ENCODE measurements at places on chromosomes 4 and X.

- no peak for DNase-seq
Measured at GRCh38 chr4:2193326-2193725, 48.6 kb downstream of the HAUS3 start.

GRCh38 chr4:186144198-186144945 lies 39.9 kb downstream of the FAM149A start:
- peak; percentile 6 for DNase-seq

GRCh38 chr4:81486502-81486901 lies 14.8 kb upstream of the RASGEF1B start:
- DNase-seq = no peak

GRCh38 chr4:91826186-91826585 lies 477.6 kb upstream of the GRID2 start:
- no peak for DNase-seq

- no peak for DNase-seq
Measured at GRCh38 chrX:54483946-54484345, 12.1 kb downstream of the FGD1 start.

GRCh38 chrX:11543249-11543648 lies 122.5 kb downstream of the ARHGAP6 start:
- no peak for DNase-seq

DNA sequence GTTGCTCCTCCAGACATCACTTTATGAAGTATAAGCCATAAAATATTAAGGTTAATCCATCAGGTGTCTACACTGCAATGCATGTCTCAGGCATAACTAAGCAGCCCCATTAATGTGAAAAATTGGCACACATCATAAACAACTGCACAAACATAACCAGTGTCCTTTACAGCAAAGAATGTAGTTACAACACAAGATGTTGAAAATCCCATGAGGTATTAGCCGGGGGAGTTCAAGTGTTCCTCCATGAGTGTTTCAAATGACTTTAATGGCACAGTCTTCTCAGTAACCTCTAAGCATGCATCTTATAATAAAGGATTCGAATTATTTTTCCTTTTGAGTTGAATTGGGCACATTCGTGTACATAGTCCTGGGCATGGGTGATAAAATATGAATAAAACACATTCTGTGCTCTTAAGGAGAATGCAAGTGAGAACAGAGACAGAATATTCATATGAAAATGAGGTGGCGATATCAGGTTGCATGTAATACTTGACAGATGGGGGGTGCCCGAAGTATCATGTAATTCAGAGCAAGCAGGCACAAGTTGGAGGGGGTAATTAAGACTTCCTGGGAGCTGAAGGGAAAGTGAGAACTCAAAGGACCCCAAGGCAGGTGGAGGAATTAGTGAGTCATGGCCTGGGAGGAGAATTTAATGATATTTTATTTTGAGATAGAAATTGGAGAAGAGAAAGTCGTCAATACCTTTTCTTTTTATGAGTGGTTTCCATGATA lies 18.2 kb upstream of the VCX2 start:
- DNase-seq = no peak

- peak; percentile 78 for DNase-seq
Measured at GRCh38 chr4:169080981-169081380, 70.9 kb upstream of the CBR4 start.

DNA sequence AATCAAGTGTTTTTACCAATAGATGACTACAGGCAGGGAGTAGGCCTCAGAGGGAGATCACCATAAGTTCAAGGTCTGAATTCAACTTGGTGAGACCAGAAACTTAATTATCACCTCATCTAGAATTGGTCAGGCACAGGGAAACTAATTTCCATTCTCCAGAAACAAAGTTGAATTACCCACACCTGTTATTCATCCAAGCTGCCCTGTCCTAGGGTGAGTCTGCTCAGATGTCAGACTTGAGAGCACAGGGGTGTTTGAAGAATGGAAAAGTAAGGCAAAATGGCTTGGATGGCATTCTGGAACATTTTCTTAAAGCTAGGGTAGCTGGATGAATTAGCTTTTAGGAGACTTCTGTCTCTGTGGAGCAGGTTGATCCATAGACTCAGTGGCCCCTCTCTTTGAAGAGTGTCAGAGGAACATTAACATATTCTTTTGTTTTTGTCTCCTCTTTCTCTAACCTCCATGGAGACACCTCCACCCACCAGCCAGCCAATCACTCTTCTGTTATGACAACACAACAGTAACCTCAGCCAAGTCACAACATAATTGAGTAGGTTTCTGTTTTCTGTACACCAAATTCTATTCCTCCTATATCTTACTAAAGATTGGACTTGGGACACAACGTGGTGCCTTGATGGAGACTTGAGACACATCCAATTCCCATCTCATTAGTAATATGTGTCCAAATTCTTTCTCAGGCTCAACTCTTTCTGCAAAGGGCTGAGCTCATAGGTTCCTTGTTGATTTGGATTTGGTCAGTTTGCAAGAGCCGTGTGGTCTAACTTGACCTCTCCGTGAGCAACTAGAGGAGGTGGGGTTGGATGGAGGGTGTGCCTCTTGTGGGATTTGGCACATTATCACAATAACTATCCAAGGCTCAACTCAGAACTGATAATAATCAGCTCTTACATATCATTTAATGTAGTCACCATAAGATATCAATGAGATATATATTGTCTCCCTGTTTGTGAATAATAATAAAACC lies 45.1 kb downstream of the VSIG4 start:
- DNase-seq = no peak

GRCh38 chrX:104669063-104669462 lies 103.1 kb downstream of the IL1RAPL2 start:
- DNase-seq = no peak

- no peak for DNase-seq
Measured at GRCh38 chr4:173293663-173294062, 40.5 kb downstream of the HMGB2 start.

DNA sequence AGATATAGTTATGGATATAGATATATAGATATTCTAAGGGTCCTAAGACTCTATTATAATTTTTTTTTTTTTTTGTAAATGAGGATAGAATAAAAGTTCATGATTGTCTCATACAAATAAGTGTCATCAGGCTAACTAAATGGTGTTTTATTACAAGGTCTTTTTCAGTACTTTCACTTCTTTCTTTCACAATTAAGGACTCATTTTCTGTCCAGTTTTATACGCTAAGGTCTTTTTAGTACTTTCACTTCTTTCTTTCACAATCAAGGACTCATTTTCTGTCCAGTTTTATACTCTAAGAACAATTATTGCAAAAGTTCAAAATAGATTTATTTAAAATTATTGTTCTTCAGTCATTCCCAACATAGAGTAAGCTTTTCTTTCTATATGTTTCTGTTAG lies 32.7 kb downstream of the RUFY3 start:
- DNase-seq = no peak

DNA sequence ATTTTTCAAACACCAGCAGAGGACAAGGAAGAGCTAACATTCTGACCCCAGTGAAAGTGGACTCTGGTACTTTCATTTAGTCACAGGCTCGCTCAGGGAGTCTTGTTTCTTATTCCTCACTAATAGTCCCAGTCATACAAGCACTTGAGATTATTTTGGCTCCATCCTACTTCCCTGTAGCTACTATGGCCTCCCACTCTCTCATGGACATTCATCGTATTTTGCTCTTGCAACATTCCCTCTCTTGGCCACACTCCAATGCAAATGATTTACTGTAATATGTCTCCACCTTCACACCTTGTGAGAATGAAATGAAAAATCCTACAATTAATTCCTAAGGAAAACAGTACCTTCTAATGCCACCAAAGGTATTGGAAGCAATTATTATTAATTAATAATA lies 21.3 kb downstream of the PLRG1 start:
- DNase-seq = no peak

- DNase-seq = peak; percentile 84
Measured at GRCh38 chr4:85489273-85489981, 14.5 kb downstream of the ARHGAP24 start.

- no peak for DNase-seq
Measured at GRCh38 chr4:167939863-167940616, 152.3 kb upstream of the ANXA10 start.

DNA sequence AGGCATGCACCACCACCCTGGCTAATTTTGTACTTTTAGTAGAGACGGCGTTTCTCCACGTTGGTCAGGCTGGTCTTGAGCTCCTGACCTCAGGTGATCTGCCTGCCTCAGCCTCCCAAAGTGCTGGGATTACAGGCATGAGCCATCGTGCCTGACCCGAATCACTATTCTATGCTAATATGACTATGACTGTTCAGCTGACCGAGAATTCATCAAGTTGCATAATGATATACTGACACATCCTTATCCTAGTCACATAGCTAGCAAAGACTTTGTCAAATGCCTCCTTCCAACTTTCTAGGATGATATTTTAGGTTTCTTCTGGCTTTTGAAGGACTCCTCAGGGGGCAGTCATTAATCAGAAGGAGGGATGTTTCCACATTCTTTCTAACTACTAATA lies 4.8 kb upstream of the GPM6B start:
- DNase-seq = no peak

DNA sequence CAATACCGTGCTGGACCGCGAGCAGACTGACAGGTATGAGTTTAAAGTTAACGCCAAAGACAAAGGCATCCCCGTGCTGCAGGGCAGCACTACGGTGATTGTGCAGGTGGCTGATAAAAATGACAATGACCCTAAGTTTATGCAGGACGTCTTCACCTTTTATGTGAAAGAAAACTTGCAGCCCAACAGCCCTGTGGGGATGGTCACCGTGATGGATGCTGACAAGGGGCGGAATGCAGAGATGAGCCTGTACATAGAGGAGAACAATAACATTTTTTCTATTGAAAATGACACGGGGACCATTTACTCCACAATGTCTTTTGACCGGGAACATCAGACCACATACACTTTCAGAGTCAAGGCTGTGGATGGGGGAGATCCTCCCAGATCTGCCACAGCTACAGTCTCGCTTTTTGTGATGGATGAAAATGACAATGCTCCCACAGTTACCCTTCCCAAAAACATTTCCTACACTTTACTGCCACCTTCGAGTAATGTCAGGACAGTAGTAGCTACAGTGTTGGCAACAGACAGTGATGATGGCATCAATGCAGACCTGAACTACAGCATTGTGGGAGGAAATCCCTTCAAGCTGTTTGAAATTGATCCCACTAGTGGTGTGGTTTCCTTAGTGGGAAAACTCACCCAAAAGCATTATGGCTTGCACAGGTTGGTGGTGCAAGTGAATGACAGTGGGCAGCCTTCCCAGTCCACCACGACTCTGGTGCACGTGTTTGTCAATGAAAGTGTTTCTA lies 3.2 kb downstream of the PCDH7 start:
- no peak for DNase-seq

GRCh38 chr4:185830263-185830994 lies 18.4 kb upstream of the SORBS2 start:
- no peak for DNase-seq

DNA sequence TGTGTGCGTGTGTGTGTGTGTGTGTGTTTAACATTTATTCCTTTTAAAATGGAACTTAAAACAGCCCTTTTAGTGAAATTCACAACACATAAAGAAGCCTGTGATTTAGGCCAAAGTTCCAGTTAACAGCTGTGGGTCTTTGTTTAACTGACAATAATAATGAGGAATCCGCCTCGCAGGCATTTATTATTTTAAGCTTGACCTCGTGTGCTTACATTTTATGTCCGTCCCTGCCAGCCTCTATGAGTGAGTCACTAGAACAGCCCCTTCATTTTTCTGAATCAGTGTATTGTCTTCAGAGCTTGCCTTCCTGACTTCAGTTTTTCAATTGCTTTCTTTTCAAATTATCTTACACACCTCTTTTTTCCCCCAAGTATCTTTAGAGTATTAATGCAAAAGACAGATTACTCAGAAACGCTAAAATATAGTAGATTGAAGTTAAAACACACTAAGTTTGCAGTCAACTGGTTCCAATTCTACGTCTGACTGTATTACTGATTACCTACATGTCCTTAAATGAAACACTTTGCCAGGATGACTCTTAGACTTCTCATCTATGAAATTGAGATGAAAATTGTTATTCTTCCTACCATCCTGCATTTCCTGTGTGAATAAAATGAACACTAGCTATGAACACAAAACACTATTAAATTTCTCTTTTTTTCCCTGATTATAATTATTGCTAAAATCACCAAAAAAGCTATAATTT lies 319.6 kb upstream of the HS3ST1 start:
- peak; percentile 59 for DNase-seq

- peak; percentile 66 for DNase-seq
Measured at GRCh38 chr4:122914292-122914904, 8.0 kb downstream of the NUDT6 start.

DNA sequence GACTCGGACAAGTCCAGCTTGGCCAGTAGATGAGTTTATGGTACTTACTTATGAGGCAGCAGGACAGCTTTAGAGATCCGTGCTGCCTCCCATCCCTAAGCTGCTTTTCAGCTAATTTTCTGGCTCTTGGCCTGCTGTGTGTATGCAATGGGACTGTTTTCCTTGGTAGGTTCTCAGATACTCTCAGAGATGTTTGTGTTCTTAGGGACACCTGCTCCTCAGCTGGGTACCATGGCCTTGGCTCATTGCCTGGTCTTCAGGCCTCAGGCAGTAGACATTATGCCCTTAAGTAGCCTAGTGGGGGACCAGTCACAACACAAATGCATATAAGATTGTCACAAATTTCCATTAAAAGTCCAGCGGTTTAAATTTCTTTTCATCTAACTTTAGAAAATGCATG lies 688.0 kb downstream of the PCDH7 start:
- DNase-seq = no peak

DNA sequence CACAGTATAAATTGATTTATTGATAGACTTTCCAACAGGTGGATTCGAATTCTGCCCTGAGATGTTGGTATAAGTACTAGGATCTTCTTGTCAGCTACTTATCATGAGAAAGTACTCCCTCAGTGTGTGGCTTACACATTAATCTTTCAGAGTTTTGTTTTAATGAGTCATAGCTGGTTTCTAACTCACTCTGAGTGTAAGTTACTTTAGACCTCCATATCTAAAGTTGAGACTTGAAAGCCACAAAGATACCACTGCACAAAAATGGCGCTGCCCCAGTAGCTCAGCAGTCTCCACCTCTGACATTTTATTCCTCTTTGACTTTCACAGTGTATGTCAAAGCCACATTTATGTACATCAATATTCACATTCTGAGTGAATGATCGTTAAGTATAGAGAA lies 318.5 kb downstream of the ARAP2 start:
- no peak for DNase-seq

- no peak for DNase-seq
Measured at GRCh38 chrX:38357747-38358673, 5.6 kb downstream of the OTC start.

GRCh38 chr4:16082041-16082425 lies 1.8 kb downstream of the PROM1 start:
- DNase-seq = no peak

- no peak for DNase-seq
Measured at GRCh38 chrX:67100031-67100884, 443.6 kb upstream of the AR start.

- DNase-seq = no peak
Measured at GRCh38 chr4:104353481-104353880, 141.2 kb downstream of the CXXC4 start.

Data from EH (cell line).